ENCODE measurements at places on chromosomes 7 and 10. TPM values are rescaled to one million over a fixed set of nuclear protein-coding genes. Genes with fewer than 3 reads are reported as not detected.

DNA sequence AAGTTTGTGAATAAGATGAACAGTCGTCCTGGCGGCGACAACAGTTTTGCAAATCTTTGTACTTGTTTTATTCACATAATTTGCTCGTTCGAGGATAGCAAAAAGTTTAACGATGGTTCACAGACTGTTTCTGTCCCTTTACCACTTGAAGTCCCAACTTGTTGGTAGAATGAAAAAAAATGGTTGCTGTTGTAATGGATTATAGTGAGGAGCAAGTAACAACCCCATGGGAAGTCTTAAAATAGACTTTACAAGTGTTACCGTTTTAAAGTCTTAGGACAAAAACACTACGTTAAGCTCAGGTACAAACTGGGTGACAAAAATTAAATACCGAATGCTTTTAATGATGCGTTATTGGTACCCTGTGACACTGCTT lies 589 bp downstream of the LSM8 start:
- no peak for DNase-seq

- no peak for DNase-seq
Observed at GRCh38 chr10:76034353-76035205, 603.2 kb downstream of the LRMDA start.

DNA sequence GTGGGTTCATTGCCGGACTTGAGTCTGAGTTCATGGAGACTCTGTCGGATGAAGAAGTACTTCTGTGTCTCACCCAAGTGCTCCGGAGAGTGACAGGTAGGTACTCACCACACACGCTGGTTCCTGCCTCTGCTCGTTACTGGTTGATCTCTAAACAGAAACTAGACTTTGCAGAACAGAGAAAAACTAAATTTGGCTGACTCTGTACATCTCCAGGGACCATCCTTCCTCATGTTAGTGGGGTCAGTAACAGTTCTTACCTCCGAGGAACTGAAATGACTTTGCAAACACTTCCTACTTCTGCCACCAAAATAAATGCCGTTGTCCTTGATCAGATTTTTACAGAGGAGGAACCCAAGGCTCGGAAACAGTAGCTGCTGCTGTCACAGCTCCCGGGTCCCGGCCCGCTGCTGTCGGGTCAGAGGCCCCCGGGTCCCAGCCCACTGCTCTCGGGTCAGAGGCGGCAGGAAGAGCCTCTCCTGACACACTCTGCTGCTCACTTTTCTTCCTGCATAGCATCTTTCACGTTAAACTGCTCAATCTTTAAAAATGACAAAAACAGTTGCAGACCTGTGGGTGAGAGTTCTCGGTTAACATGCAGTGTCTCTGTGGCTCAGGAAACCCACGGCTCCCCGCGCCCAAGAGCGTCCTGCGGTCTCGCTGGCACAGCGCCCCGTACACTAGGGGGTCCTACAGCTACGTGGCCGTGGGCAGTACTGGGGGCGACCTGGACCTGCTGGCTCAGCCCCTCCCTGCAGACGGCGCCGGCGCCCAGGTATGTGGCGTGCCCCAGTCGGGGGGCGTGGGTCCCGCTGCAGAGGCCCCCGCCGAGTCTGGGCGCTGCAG lies 4.8 kb upstream of the MTG1 start:
- no peak for DNase-seq

GRCh38 chr7:111255576-111255975 lies 164.6 kb downstream of the LRRN3 start:
- DNase-seq = no peak

GRCh38 chr7:23889566-23889965 lies 179.5 kb downstream of the STK31 start:
- DNase-seq = no peak

GRCh38 chr7:67525588-67525987 lies 529.0 kb downstream of the TYW1 start:
- no peak for DNase-seq

DNA sequence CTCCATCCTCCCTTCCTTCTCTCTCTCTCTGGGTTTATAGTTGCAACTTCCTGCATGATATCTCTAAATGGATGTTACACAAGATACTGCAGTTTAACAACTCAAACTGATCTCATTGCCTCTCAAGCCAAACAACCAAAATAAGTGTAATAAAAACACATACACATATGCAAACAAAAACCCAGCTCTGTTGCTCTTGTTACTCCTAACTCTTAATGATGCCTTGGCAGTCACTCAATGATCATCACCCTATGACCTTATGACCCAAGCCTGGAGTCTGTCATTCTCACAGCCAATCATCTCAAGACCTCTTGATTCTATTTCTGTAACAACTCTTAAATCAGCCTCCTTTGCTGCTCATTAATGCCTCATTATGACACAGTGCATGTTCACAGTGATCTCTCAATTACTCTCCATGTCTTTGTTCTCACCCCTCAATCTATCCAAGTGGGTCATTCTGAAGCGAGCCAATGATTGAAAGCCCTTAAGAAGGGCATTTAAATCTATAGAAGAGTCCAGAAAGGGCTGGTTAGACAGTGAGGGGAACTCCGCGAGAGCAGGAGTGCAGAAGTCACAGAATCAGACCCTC lies 210.9 kb downstream of the INHBA start:
- DNase-seq = no peak

GRCh38 chr7:92297736-92298135 lies 52.0 kb downstream of the ANKIB1 start:
- no peak for DNase-seq

GRCh38 chr7:50768485-50769474 lies 13.9 kb downstream of the GRB10 start:
- no peak for DNase-seq

- no peak for DNase-seq
Observed at GRCh38 chr7:75971961-75972763, 22.2 kb downstream of the TMEM120A start.

DNA sequence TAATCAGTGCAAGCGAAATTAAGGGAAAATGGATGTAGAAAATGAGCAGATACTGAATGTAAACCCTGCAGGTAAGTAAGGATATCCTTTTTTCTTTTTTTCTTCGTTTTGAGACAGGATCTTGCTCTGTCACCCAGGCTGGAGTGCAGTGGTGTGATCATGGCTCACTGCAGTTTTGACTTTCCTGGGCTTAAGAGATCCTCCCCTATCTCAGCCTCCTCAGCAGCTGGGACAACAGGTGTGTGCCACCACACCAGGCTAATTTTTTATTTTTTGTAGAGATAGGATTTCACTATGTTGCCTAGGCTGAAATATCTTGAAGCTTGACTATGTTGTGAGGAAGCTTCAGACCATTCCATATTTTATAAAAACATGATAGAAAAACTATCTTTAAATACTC lies 4.3 kb downstream of the PDCD4 start:
- DNase-seq = no peak

DNA sequence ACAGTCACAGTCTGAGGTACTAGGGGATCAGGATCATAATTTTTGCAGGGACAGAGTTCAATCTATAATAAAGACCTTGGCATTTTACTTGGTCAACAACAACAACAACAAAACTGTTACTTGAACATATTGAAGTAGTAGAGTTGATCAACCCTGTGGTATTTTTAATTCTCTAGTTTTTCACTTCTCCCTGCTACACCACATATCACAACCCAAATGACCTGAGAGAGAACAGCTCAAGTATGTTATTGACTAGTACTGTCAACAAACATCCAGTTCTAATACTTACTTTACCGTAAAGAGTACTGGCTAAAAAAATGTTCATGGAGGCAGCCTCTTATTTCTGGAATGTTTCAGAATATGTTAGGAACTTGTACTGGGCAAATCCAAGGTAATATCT lies 90.5 kb upstream of the FAM3C start:
- DNase-seq = no peak

- no peak for DNase-seq
Observed at GRCh38 chr10:99676895-99677294, 17.6 kb downstream of the ENTPD7 start.

DNA sequence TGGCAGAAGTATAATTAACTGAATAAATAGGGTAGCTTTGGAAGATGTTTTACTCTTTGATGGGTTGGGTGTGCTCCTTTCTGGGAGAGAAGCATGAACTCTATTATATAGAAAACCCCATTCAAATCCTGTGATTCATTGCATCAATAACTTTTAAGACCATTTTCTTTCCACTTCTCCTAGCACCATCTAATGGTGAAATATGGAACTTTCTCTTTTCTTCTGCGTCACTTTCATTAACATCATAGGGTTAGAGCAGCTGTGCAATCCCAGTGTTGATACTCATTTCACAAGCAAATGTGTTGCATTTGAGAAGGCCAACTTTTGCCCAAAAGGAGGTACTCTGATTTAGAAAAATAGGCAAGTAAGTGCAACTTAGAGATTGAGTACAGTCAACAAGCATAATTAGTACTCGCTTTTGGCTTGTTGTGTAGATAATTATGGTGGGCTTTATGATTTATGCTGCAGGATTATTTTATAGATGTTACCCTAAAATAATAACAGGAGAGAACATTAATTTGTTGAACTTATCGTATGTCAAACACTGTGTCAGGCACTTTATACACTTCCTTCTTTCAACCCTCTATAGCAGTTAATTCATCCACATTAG lies 92.9 kb downstream of the CPED1 start:
- peak; percentile 60 for DNase-seq

- no peak for DNase-seq
Observed at GRCh38 chr10:81027706-81028105, 490.0 kb downstream of the SH2D4B start.

GRCh38 chr10:6214612-6215011 lies 11.9 kb downstream of the PFKFB3 start:
- DNase-seq = no peak

DNA sequence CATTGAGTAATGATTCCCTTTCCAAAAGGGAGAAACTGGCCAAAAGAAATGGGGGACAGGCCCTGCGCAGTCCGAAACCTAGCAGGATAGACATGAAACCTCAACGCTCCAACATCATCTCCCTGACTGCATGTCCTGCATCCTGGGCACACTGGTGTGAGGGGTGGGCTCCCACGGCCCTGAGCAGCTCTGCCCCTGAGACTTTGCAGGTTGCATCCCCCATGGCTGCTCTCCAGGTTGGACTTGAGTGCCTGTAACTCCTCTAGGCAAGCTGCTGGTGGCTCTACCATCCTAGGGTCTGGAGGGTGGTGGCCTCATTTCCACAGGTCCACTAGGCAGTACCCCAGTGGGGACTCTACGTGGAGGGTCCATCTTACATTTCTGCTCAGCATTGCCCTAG lies 16.3 kb upstream of the CRYGN start:
- no peak for DNase-seq

- no peak for DNase-seq
Observed at GRCh38 chr10:18399158-18399557, 252.2 kb downstream of the NSUN6 start.

DNA sequence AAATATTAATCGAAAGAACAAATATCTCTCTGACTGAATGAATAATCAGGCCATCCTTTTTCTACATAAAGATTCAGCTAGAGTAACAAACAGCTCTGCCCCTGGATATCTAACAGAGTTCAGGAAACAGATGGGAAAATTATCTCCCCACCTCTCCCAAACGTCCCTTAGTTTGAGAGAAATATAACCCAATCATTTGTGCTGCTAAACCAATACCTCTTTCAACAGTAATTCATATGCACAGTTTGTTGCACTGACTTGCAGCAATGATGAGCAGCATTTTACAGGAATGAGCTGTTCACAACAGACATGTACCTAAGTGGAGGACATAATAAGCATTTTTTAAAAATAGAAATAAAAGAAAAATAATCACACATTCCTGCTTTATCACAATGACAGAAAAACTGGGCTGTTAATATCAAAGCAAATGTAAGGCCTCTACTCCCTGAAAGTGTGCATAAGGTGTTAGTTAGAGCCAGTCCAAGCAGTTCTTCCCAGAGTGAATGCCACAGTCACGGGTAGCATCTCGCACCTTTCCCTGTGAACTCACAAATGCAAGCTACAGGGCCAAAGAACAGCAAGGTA lies 2.3 kb downstream of the CREB3L2 start:
- no peak for DNase-seq

GRCh38 chr10:123854498-123854897 lies 37.1 kb downstream of the CPXM2 start:
- no peak for DNase-seq

DNA sequence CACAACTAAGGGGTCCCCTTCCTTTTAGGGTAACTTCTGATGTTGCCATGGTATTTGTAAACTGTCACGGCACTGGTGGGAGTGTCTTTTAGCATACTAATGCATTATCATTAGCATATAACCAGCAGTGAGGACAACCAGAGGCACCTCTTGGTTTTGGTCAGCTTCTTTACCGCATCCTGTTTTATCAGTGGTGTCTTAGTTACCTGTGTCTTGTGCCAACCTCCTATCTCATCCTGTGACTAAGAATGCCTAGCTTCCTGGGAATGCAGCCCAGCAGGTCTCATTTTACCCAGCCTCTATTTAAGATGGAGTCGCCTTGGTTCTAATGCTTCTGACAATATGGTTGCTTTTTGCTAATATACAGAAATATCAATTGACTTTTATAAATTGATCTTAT lies 54.9 kb downstream of the AHCYL2 start:
- no peak for DNase-seq

DNA sequence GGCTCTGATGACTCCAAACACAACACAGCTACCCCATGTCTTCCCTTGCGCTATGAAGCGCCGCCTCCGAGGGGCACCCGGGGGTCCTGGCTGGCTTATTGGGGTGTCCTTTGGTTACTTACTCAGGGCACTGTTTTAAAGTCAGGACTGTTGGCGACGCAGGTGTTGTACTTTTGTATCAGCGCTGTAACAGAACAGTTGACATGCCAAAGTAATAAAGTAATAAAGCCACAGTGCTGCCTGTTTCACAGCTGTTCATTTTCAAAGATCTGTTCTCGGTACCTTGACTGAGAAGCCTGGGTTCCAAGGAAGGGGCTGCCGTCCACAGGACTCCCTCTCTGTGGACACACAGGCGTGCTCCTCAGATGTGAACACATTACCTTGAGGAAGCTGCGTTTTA lies 64.1 kb downstream of the WDR37 start:
- no peak for DNase-seq

GRCh38 chr10:116798859-116799258 lies 50.4 kb upstream of the ENO4 start:
- DNase-seq = no peak

GRCh38 chr10:244227-244626 lies 109.0 kb downstream of the ZMYND11 start:
- no peak for DNase-seq

- DNase-seq = no peak
Observed at GRCh38 chr10:78772986-78773530, 295.7 kb upstream of the ZMIZ1 start.

The IDE gene
- polyA plus RNA-seq = 15.1 TPM

The ZMIZ1 gene
- polyA plus RNA-seq = 32.4 TPM

The PARG gene
- polyA plus RNA-seq = 20.4 TPM

The LIPM gene
- not detected for polyA plus RNA-seq

The DDIT4 gene
- polyA plus RNA-seq = 189 TPM

The FOXL3 gene
- not detected for polyA plus RNA-seq

The ATOH7 gene
- polyA plus RNA-seq = not detected

The SPDYE16 gene
- polyA plus RNA-seq = 1.1 TPM

The HMX3 gene
- polyA plus RNA-seq = not detected
